Daoy (cell line): ENCODE measurements at places on chromosomes 5 and 9.
A peak's percentile ranks its signal among the peaks of the same experiment; 100 is the strongest.

DNA sequence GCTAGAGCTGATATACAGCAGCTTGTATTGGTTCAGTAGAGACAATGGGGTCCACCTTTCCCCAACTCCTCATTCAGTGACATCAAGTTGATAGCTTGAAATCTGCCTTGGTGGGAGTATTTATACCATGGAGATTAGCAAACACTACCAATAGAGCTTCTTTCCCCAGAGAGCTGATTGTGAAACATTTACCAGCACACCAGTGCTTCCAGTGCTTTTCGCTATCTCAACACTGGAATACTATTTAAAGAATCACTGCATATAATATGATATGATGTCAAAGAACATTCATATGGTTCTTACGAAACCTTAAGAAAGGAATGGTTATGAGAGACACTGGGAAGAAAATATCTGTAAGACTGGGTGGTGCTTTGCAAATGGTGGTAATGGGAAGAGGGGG lies 21.8 kb upstream of the RNF145 start:
- no peak for DNase-seq

DNA sequence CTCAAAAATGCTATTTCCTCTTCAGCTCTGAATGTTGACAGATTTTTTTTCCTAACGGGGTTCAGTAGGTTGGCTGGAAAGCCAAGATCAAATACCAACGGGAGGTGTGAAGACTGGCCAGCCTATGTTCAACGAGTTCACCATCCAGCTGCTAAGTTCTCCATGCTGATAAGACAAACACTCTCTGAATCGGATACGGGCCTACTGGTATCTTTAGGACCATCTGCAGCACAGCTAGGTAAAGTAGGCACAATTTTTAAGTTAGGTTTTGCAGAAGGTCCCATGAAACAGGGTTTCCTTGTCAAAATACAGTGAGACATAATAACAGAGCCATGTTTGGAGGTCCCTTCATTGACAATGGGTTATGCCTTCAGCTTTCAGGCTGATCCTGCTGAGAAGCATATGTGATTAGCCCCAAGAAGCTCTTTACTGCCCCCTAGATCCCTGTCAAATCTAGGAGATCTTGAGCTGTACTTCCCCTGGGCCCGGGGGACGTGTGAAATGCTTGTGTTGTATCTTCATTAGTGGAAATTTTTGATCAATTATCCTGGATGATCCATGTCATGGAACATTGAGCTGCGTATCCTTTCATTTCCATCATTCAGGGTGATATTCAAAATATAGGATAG lies 60.6 kb downstream of the PGM5 start:
- peak; percentile 18 for DNase-seq

GRCh38 chr9:15146268-15146700 lies 160.7 kb downstream of the TTC39B start:
- no peak for DNase-seq

GRCh38 chr9:15404171-15404570 lies 18.5 kb upstream of the SNAPC3 start:
- DNase-seq = no peak

GRCh38 chr5:154829181-154829588 lies 21.2 kb downstream of the FAXDC2 start:
- no peak for DNase-seq

DNA sequence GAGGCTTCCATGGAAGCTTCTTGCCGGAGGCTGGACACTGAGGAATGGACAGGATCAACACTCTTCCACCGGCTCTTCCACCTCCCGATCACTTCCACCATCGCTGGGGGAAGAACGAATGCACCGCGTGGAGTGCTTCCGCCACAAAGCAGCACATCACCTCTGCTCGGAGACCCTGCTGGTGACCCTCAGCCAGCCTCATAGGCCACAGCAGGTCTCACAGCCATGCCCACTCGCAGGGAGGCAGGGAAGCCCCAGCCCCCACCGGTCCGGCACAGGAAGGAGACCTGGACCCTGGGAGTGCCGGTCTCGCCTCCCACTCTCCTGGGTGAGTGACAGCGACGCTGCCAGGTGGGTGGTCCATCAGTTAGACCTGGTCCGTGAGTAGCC lies 4.7 kb downstream of the MRPL36 start:
- peak; percentile 23 for DNase-seq

GRCh38 chr5:72328172-72328571 lies 8.0 kb downstream of the PTCD2 start:
- DNase-seq = peak; percentile 55

DNA sequence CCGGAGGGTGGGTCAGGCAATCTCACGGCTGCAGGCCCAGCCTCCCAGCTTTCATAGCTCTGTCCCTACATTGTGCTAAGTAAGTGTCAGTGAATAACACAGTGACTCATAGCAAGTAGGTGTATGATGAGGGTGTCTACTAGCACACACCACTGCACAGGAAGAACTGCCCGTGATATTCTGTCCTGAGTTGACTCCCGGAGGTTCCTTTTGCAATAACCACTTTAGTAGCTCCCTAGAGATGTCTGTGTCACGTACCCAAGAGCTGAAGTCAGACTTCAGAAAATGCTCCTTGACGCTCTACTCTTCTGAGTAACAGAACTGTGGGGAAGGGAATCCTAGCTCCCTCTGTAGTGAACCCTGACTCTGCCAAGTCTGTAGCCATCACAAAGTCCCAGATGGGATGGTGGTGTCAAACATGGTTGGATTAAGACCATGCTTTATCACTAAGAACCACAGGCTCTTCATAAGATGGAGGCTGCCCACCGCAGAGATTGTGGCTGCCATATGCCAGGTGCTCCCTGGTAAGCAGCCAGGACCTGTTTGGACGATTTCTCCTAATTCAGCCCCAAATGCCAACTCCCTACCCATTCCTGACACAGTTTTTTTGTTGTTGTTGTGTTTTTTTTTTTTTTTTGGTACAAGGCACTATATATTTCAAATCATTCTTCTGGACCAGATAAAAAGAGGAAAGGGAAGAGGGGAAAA lies 352.6 kb upstream of the PANK3 start:
- peak; percentile 77 for DNase-seq

DNA sequence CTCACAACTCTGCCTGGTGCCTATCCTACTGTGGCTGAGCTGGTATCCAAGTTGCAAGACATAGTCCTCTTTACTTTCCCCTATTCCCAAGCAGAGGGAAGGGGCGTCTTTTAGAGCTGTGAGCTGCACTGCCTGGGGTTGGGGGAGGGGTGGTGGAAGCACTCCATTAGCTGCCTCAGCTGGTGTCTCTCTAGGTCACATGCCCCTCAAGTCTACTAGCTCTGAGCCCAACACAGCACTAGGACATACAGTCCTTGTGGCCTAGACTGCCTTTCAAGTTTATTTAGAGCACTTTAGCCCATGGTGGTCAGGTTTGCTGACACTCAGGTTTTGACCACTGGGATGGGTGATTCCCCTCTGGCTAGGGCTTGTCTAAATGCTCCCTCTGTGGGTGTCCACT lies 54.7 kb downstream of the SREK1 start:
- no peak for DNase-seq

GRCh38 chr5:21919414-21920022 lies 933.6 kb downstream of the CDH12 start:
- DNase-seq = no peak

DNA sequence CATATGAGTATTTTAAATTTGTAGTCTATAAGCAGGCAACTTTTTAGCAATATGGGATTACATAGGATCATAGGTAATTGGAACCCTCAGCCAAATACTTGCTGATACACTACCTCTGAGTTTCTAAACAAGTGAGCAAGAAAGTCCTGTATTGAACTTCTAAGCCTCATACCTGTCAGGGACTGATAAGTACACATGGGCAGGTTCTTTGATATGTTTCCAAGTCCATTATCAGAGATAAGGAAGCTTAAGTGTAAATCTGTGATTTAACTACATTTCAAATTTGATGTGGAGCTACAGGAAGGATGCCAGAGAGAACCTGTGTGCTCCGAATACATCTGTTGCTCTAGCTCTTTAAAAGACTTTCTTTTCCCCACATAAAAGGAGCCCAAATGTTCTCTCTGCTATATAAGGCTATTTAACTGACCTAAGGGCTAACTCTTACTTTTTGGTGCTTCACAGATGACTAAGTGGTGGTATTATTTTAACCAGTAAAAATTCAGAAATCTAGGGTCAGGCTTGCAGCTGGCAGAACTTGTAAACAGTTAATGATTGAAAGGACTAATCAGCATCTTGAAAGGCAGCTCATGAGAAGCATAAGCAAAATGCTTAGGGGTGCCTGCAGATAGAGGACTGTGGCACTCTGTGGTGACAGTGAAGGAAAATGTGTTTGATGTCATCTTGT lies 228.6 kb downstream of the NR3C1 start:
- DNase-seq = no peak

DNA sequence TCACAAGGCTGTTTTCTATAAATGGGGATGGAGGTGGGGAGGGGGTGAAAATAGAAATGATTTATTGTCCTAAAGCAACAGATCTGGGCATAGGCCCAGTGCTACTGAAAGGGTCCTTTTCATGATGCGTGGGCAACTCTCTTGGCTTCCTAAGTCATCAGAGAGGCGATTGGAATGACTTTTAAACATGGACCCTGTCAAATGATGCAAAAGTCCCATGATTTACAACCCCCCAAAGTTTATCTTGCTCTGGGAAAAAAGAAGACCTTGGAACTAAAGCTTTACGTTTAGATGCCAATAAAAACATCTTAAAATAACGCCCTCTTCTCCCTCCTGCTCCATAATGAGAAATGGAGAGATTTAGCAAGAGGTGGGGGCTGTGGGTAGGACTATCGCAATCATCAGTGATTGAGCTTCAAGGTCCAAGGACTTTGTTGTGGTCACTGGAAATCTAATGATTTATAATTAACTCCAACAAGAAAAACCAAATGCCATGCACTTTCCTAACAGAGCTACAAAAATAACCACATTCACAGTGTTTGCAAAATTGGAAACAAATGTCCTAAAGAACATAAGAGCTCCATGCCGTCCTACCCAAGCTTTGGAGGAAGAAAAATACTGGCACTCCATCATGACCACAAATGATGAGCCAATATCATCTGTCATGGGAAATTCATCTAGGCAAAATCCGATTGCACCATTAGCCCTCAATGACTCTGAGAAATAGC lies 167.5 kb upstream of the CLINT1 start:
- DNase-seq = no peak

DNA sequence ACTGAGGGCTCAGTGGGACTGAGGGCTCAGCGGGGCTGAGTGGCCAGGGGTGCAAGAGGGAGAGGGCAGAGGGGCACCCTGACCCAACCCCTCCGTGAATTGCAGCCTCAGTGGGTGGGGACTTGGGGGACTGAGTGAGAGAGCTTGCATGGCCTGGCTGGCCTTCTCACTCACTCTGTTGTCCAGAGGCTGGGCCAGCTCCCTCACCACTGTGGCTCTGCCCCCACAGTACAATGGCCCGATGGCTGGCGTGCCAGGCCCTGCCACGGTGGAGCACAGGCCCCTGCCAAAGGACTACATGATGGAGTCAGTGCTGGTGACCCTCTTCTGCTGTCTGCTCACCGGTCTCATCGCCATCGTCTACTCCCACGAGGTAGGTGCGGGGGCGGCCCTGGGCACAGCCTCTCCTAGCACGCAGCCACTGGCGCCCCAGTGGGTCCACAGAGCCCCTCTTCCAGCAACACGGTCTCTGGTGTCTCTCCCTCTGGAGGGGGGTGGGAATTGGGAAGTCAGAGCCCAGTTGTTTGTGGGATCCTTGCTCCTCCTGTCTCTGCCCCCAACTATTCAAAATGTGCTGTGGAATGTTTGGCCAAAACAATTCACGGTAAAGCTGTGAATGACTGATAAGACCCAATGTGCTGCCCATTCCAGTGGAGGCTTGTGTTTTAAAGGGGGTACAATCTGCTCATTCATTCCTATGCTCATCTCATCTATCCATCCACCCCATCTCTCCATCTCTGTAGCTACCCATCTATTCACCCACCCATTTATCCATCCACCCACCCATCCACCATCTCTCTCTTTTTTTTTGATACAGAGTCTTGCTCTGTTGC lies 10.7 kb downstream of the PRRT1B start:
- no peak for DNase-seq

- no peak for DNase-seq
Measured at GRCh38 chr5:104431981-104432380, 869.4 kb upstream of the NUDT12 start.

DNA sequence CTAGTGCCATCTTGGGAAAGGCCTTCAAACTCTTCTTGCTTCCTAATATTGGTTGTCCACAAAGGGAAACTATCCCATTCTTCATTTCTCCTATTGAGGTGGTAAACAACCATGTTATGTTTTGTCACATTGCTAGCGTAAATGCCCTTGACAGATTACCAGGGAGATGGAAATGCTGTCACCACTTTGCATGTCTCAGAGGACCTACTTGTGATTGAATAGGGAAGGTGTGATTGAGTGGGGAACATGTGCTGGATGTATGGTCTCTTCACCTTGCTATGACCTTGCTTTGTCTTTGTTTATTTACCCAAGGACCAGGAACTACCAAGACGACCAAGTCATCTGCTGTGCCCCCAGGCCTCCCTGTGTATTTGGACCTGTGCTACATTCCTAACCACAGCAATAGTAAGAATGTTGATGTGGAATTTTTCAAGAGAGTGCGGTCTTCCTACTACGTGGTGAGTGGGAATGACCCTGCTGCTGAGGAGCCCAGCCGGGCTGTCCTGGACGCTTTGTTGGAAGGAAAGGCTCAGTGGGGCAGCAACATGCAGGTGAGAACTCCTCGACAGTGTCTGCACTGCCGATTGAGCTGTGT lies 96.1 kb downstream of the MAP1B start:
- peak; percentile 17 for DNase-seq

- no peak for DNase-seq
Measured at GRCh38 chr9:118522093-118523028, 818.2 kb downstream of the TLR4 start.

GRCh38 chr5:124828731-124829234 lies 82.3 kb upstream of the ZNF608 start:
- no peak for DNase-seq

DNA sequence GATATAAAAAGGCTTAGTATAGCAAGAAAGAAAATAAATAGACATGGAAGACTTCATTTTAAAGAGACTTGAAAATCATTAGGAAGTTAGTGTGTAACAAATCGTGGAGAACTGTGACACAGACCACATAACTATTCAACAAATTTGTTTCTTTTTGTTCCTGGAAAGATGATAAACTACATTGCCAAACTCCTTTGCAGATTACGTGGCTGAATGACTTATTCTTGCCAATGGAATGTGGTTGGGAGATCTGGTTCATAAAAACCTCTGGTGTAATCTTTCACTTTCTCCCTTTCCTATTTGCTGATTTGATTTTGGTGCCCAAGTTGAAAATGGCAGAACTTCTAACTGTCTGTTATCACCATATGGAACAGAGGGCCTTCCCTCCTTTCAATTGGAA lies 328.9 kb upstream of the MEF2C start:
- DNase-seq = peak; percentile 68

GRCh38 chr5:172177176-172177575 lies 10.8 kb downstream of the STK10 start:
- no peak for DNase-seq

DNA sequence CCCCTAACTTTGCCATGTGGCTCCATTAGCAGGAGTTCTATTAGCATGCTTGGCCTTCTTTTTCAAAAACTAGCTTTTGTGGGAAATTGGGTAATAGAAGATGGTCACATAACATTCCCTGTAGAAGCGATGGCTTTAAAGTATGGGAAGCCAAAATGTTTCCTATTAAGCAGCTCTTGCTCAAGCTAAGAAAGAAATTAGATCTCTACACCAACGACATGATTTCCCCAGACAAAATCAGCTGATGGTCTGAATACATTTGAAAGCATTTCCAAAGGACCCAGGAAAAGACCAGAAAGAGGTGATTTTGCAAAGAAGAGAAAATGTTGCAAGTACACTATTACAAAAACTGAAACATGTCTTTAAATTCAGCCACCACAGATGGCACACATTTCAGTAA lies 4.8 kb upstream of the NFIL3 start:
- DNase-seq = no peak

GRCh38 chr5:80656425-80656824 lies 1.6 kb upstream of the DHFR start:
- DNase-seq = no peak

GRCh38 chr5:172722327-172722815 lies 48.6 kb downstream of the DUSP1 start:
- DNase-seq = no peak
